Activated naive CD4-positive, alpha-beta T cell treated with anti-CD3 and anti-CD28 coated beads, Interleukin-2, amount 50 U/mL, for 72 hours (primary cell): ENCODE measurements at places on chromosomes 4 and X. TPM values are rescaled to one million over a fixed set of nuclear protein-coding genes. Genes with fewer than 3 reads are reported as not detected.

Gene PNMA6A
- total RNA-seq: 0.84 TPM

Gene PABPC1L2B
- total RNA-seq: not detected

Gene CD38
- total RNA-seq: 32.8 TPM

Gene GAGE12F
- total RNA-seq: not detected

Gene FSTL5
- not detected for total RNA-seq

Gene RLIM
- 36.3 TPM for total RNA-seq

Gene ZCCHC13
- not detected for total RNA-seq

Gene DGAT2L6
- not detected for total RNA-seq

Gene NPY2R
- not detected for total RNA-seq

Gene ADAM29
- total RNA-seq: not detected

Gene NAP1L3
- total RNA-seq: 2.1 TPM

Gene ENPEP
- not detected for total RNA-seq

Gene GPR119
- not detected for total RNA-seq

Gene ANKRD17
- 73.9 TPM for total RNA-seq

Gene ADD1
- total RNA-seq: 239 TPM

Gene FATE1
- total RNA-seq: not detected

Gene PCDH19
- total RNA-seq: not detected

Gene STAP1
- total RNA-seq: 10.9 TPM

Gene NUDT9
- 9.7 TPM for total RNA-seq

Gene TNIP3
- total RNA-seq: 5.4 TPM

Gene PF4V1
- total RNA-seq: not detected

Gene ARMCX4
- total RNA-seq: 7.2 TPM

Gene FAM53A
- total RNA-seq: 3.0 TPM

Gene FRMPD4
- total RNA-seq: not detected

Gene SLC4A4
- 0.12 TPM for total RNA-seq

Gene GLRA3
- total RNA-seq: not detected

Gene PABPC5
- not detected for total RNA-seq

Gene IL2
- 171 TPM for total RNA-seq

Gene UCHL1
- 1.5 TPM for total RNA-seq

Gene PQBP1
- total RNA-seq: 79.3 TPM

Gene MSX1
- not detected for total RNA-seq

Gene MSANTD1
- 0.48 TPM for total RNA-seq

Gene TLR10
- 0.27 TPM for total RNA-seq

Gene GLRA2
- not detected for total RNA-seq

Gene EPGN
- not detected for total RNA-seq

Gene CT45A10
- total RNA-seq: not detected

Gene TSPAN5
- 11.0 TPM for total RNA-seq

Gene IL13RA2
- not detected for total RNA-seq

Gene SRPX2
- total RNA-seq: not detected
